ENCODE measurements at places on chromosomes 4 and X.

DNA sequence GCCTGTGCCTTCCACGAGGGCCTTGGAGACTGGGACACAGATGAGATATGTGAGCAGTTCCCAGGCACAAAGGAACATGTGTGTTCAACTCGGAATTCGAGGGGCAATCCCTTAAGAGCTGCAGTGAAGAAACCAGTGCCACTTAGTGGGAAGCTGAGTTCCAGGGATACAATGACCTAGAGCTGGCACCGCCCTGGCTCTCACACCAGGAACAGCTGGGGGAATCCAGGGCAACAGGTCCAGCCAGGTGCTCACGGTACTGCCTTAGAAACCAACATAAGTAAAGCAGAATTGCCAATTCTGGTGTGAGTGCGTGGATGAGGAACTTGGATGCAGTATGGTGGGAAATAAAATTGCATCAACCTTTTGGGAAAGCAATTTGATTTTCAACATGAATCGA lies 122.9 kb downstream of the AFAP1 start:
- DNase-seq = no peak

DNA sequence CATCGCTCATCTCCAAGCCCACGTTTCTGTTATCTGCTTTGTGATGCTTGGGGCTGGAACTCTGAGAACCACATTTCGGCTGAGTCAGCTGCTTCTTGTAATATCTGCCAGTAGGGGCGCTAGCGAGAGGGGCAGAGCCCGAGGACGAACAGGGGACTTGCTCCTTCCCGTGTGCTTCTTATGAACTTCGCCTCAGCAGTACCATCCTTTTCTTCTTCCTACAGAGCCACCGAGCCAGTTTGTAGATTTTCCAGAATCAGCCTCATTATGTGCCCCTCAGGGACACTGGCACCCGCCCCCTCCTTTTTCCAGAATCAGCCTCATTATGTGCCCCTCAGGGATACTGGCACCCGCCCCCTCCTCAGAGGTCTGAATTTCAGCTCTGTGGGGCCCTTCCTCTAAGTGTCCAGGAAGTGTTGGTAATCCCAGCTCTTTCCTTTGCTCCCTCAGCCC lies 441.7 kb upstream of the RASGEF1B start:
- no peak for DNase-seq

DNA sequence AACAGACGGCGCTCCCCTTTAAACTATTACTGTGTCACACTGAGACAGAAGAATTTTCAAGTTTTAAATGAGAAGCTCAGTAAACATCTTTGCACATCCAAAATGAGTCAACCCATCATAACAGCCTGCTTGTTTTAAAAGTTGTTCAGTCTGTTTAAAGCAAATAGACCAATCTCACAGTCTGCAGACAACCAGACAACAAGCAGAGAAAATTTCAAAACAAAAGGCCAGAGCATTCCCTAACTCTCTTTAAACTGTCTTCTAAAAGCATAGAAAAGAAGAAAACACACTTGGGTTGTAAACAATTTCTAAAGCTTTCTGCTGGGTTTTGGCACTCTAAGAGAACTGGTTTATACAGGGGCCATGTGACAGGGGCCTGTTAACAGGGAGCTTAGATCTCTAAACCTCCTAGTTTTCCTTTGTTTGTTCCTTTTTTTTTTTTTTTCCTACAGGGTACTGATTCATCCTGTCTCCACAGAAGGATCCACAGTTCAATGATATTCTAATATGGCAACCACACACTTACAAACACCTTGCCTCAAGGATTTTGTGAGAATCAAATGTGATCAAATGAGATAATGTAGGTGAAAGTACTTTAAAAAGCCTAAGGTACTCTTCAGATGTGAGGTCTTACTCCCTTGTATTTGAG lies 100.8 kb upstream of the MAML3 start:
- DNase-seq = no peak

- no peak for DNase-seq
These were observed 21.6 kb downstream of the TEC start for GRCh38 chr4:48247878-48248558.

- DNase-seq = no peak
These were observed 108.8 kb downstream of the TMA16 start for GRCh38 chr4:163603257-163603656.

GRCh38 chr4:168509786-168510185 lies 12.9 kb downstream of the PALLD start:
- DNase-seq = no peak

Data from T-helper 17 cell (primary cell).